A549 treated with Mapracorat at 1 μM for 4 hours (cell line): ENCODE measurements at places on chromosomes 2 and 18. TPM values are rescaled to one million over a fixed set of nuclear protein-coding genes. Genes with fewer than 3 reads are reported as not detected.

The DSG3 gene
- 0.03 to 0.04 TPM in 2 of 5 replicates, not detected in the others for total RNA-seq

The NGEF gene
- total RNA-seq: 14.7 to 20.3 TPM (median 16.9 TPM) in 5 replicates

The SUMO1 gene
- 135 to 179 TPM (median 140 TPM) in 5 replicates for total RNA-seq

The TFCP2L1 gene
- total RNA-seq: 14.5 to 18.6 TPM (median 17.4 TPM) in 5 replicates

The GAL3ST2 gene
- total RNA-seq: 0.15 to 0.42 TPM (median 0.25 TPM) in 5 replicates

The ARHGAP15 gene
- total RNA-seq: not detected in 5 replicates

The TTC32 gene
- 10.5 to 14.8 TPM (median 13.5 TPM) in 5 replicates for total RNA-seq

The CAPG gene
- 90.1 to 120 TPM (median 107 TPM) in 5 replicates for total RNA-seq

The TMEM37 gene
- total RNA-seq: 1.4 to 2.6 TPM (median 2.1 TPM) in 5 replicates

The FOXD4L1 gene
- 0.16 to 0.63 TPM (median 0.31 TPM) in 5 replicates for total RNA-seq

The RAB31 gene
- 18.1 to 24.3 TPM (median 22.0 TPM) in 5 replicates for total RNA-seq

The CABLES1 gene
- total RNA-seq: 13.0 to 14.8 TPM (median 13.5 TPM) in 5 replicates

The VPS4B gene
- 18.2 to 22.1 TPM (median 21.7 TPM) in 5 replicates for total RNA-seq

The ARHGEF33 gene
- total RNA-seq: 0.02 to 0.03 TPM in 2 of 5 replicates, not detected in the others

The ABHD1 gene
- total RNA-seq: 0.77 to 2.1 TPM (median 1.5 TPM) in 5 replicates

The SKOR2 gene
- total RNA-seq: not detected in 5 replicates

The TDRD15 gene
- not detected in 5 replicates for total RNA-seq

The C1QL2 gene
- total RNA-seq: 0.11 to 0.53 TPM (median 0.31 TPM) in 5 replicates

The ASXL3 gene
- not detected in 5 replicates for total RNA-seq

The CCDC74A gene
- total RNA-seq: 11.8 to 17.2 TPM (median 16.6 TPM) in 5 replicates

The SOCS6 gene
- 25.3 to 31.4 TPM (median 30.8 TPM) in 5 replicates for total RNA-seq

The SLC14A1 gene
- 0.36 TPM in 1 of 5 replicates, not detected in the others for total RNA-seq

The CD28 gene
- not detected in 5 replicates for total RNA-seq

The SALL3 gene
- total RNA-seq: not detected in 5 replicates

The CNDP1 gene
- not detected in 5 replicates for total RNA-seq

The VIT gene
- total RNA-seq: not detected in 5 replicates

The NXPH2 gene
- total RNA-seq: not detected in 5 replicates

The THADA gene
- 17.6 to 27.5 TPM (median 22.4 TPM) in 5 replicates for total RNA-seq

The SPDYA gene
- 0.13 to 0.28 TPM (median 0.17 TPM) in 4 of 5 replicates, not detected in the other for total RNA-seq

The C2orf66 gene
- total RNA-seq: 0.07 to 0.14 TPM (median 0.09 TPM) in 3 of 5 replicates, not detected in the others

The TMEM87B gene
- 11.3 to 16.4 TPM (median 15.3 TPM) in 5 replicates for total RNA-seq

The CHST9 gene
- total RNA-seq: not detected in 5 replicates

The SERPINB13 gene
- total RNA-seq: not detected in 5 replicates

The ATOH8 gene
- total RNA-seq: 12.7 to 16.8 TPM (median 16.4 TPM) in 5 replicates

The GPBAR1 gene
- 0.09 to 0.42 TPM (median 0.28 TPM) in 5 replicates for total RNA-seq

The CAPN14 gene
- total RNA-seq: 0.03 to 0.05 TPM in 2 of 5 replicates, not detected in the others

The GCG gene
- total RNA-seq: not detected in 5 replicates

The CFAP221 gene
- total RNA-seq: 0.22 to 1.0 TPM (median 0.31 TPM) in 5 replicates
